ENCODE measurements at places on chromosomes 6 and 20. TPM values are rescaled to one million over a fixed set of nuclear protein-coding genes. Genes with fewer than 3 reads are reported as not detected.

OR2H2 gene
- not detected for total RNA-seq

DNA sequence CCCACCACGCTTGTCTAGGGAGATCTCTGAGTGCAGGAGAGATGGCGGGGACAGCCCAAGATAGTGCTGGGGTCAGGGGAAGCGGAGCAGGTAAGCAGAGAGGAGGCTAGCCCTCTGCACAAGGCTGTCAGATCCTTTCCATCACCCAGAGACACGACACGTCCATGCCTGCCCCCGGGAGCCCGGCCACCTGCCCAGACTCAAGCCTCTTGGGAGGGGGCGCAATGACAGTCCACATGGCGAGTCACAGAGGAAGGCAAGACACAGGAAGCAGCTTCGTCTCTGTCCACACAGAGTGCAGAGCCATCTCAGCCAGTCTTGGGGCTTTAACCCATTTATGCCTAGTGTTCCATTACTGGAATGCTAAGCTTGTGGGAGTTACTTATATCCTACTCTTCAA is 78.4 kb downstream of the PREX1 start:
- H3K4me1 ChIP-seq, result peaks cover 66% of the 10 kb centered on the region
- peaks cover 11% of the 10 kb centered on the region for H3K36me3 ChIP-seq
- DNase-seq, result peak; percentile 62

DNA sequence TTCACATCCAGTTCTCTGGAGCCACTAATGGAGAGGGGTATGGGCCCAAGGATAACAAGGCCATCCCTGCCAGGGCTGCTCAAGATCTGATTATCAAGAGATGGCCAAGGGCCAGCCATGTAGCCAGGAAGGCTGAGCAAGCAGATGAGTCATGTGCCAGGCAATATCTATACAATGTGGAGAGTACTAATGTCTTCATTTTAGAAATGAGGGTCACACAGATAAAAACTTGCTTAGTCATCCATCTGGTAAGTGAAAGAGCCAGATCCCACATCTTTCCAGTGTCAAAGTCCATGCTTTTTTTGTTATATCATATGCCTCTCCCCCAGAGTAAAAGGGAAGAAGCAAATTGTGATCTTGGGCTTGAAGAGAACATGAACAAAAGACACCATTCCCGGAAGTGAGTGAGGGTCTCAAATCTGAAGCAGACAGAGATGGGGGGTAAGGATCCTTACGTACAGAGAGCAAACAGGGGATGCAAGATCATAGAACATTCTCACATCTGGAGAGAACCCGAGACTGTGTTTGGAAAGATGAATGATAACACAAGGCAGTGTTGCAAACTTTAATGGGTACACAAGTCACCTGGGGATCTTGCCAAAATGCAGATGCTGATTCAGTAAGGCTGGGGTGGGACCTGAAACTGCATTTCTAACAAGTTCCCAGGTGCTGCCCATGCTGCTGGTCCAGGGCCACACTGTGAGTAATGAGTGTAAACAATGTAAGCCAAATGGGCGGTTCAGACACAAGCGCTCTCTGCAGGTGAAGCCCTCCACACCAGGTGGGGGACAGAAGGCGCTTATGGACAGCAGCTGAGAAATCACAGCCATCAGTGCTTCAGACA is 20.0 kb upstream of the GSTA3 start:
- no peak overlapping the region for H3K4me3 ChIP-seq
- peaks cover 16% of the 10 kb centered on the region for H3K27me3 ChIP-seq
- no peak for DNase-seq
- H3K27ac ChIP-seq, result no peak overlapping the region
- H3K4me1 ChIP-seq, result peaks cover 2% of the 10 kb centered on the region

DNA sequence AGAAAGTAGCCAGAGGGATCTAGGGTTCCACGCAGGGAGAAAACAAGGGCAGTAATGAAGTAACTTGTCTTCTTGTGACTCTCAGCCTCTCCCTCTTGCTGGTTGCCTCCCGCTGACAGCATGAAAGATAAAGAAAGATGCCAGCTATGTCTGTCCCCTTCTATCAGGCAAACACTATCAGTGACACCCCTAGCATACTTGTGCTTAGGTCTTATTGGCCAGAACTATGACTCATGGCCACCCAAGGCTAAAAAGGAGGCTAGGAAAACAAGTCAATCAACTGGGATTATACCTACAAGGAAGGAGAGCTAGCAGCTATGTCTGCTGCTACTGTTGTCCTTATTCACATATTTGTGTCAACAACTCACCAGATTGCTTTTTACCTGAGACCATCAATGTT is 206.8 kb upstream of the SOX4 start:
- H3K27me3 ChIP-seq, result peaks cover 20% of the 10 kb centered on the region
- peaks cover 5% of the 10 kb centered on the region for H3K4me1 ChIP-seq
- no peaks in the 10 kb centered on the region for H3K36me3 ChIP-seq
- DNase-seq, result no peak
- no peak overlapping the region for H3K4me3 ChIP-seq
- no peak overlapping the region for H3K27ac ChIP-seq

GRCh38 chr6:17714879-17715851 is 8.4 kb upstream of the NUP153 start:
- no peaks in the 10 kb centered on the region for H3K27me3 ChIP-seq
- peak; percentile 76 for DNase-seq
- peaks cover 18% of the 10 kb centered on the region for H3K4me1 ChIP-seq
- peaks cover 6% of the 10 kb centered on the region for H3K36me3 ChIP-seq
- H3K4me3 ChIP-seq, result peak overlapping the region; percentile 86
- H3K27ac ChIP-seq, result peak overlapping the region; percentile 91

- H3K27ac ChIP-seq, result no peak overlapping the region
- DNase-seq, result no peak
- H3K27me3 ChIP-seq, result no peaks in the 10 kb centered on the region
Observed at GRCh38 chr20:30949761-30950160, 307.7 kb upstream of the DEFB115 start.

MYB gene
- total RNA-seq, result 145 TPM

DNA sequence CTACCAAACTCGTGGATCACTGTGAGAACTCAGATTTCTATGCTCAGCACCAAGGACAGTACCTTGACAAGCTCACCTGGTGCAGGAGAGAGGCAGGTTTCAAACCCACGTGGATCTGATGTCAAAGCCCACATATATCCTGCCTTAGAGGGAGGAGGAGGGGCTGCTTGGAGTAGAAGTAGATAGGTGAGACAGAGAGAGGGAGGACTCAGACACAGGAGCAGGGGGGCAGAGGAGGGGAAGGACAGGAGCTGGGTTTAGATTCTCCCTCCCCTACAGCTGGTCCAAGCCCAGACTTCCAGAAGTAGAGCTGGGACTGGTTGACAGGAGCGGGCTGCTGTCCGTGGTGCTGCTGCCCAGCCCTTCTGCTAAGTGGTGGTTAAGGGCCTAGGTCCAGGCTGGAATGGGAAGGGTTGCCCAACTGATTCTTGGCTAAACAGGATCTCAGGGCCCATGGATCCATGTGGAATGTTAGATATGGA is 77.5 kb downstream of the CDH22 start:
- peaks cover 49% of the 10 kb centered on the region for H3K27me3 ChIP-seq
- no peaks in the 10 kb centered on the region for H3K36me3 ChIP-seq
- DNase-seq, result no peak
- H3K4me3 ChIP-seq, result no peak overlapping the region
- H3K27ac ChIP-seq, result no peak overlapping the region

HLA-C gene
- 1,894 TPM for total RNA-seq
